Kidney tubule cell (primary cell): ENCODE measurements at places on chromosomes 13 and 19.

GRCh38 chr13:34278780-34279179 lies 460.8 kb downstream of the RFC3 start:
- DNase-seq = no peak

DNA sequence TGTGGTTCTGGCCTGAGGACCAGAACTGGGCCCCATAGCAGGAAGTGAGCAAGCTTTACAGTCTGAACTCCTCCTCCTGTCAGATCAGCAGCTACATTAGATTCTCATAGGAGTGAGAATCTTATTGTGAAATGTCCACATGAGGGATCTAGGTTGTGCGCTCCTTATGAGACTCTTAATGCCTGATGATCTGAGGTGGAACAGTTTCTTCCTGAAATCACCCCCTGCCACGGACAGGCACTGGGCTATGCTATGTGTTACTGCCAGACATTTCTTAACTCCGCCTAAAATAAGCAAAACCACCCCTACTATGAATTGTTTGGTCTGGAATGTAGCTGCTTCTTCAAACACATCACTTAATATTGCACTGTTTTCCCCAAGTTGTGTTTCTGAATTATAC lies 4.6 kb downstream of the FBXL3 start:
- DNase-seq = peak; percentile 25

DNA sequence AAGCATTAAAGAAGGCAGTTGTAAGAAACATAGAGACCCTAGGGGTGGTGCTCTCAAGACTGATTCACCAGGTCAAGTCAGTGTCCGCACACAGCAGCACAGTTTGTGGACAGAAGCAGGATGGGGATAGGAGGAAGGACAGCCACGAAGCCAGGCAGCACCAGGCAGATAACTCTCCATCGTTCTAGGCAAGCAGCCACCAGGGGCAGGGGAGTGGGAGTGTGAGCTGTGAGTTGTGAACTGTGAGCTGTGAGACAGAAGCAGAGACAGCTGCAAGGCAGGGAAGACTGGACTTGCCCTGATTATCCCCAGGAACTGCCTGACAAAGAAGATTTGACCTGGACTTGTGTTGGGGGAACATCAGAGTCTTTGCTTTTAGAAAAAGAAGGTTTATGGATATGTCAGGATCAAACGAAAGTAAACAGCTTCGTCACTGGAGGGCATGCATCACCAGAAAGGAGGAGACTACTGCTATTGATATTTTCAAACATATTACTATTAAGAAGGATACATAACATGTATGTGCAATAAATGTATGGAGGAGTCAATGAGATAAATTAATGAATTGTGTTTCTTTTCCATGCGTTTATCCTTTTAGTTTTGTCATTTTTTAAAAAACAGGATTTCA lies 286.1 kb downstream of the IRS2 start:
- no peak for DNase-seq

DNA sequence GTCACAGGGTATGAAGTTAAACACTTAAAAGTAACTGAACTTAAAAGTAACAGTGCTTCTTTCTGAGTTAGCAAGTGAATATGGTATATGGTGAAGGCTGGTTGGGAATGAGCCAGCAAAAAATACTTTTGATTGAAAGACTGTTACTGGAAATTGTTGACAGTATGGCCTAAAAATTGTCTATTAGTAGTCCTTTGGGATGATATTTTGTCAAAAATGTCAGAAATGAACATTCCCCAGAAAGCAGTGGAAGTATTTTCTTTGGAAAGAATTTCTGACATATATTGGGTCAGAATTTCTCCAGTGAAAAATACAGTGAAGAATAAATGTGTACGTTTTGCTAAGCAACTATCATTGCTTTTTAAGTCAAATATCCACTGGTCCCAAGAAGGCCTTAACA lies 860.5 kb downstream of the PCDH9 start:
- DNase-seq = no peak

- DNase-seq = no peak
Measured at GRCh38 chr13:66128692-66129269, 1101.4 kb downstream of the PCDH9 start.

DNA sequence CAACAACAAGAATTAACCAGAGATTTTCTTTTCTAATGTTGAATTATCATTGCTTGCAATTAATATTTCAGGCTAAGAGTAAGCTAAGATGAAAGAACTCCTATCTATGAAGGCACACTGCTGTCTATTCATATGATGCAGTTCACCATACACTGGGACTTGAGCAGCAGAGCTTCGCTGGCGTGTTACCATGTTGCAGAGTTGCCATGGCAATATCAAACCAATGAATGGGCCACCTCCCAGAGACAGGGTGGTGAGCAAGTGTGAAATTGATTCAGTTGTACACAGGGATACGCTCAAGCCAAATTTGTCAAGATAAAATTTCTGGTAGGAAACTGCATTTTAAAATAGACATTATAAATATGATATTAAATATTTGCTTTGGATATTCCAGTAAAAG lies 69.3 kb upstream of the MYO16 start:
- no peak for DNase-seq

DNA sequence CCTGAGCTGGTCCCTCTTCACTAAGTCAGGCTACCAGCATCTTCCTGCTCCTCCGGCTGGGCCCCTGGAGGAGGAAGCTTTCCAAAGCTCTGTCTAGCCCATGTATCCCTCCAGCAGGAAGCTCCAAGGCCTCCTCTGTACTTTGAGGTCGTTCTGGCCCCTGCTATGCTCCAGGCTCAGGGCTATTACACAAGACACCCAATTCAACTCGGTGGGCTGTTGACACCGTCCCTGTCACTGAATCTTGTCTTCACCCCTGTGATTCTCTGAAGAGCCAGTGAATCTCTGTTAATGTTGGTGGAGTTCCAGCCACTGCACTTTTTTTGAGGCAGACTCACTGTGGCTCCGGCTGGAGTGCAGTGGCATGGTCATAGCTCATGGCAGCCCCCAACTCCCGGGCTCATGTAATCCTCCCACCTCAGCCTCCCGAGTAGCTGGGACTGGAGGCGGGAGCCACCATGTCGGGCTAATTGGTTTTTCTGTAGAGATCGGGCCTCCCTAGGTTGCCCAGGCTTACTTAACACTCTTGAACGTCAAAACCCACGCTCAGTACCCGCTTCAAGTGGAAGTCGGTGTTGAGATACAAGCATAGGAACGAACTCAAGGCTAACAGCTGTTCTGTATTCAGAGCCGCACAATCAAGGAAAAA lies 512 bp upstream of the REX1BD start:
- DNase-seq = no peak

DNA sequence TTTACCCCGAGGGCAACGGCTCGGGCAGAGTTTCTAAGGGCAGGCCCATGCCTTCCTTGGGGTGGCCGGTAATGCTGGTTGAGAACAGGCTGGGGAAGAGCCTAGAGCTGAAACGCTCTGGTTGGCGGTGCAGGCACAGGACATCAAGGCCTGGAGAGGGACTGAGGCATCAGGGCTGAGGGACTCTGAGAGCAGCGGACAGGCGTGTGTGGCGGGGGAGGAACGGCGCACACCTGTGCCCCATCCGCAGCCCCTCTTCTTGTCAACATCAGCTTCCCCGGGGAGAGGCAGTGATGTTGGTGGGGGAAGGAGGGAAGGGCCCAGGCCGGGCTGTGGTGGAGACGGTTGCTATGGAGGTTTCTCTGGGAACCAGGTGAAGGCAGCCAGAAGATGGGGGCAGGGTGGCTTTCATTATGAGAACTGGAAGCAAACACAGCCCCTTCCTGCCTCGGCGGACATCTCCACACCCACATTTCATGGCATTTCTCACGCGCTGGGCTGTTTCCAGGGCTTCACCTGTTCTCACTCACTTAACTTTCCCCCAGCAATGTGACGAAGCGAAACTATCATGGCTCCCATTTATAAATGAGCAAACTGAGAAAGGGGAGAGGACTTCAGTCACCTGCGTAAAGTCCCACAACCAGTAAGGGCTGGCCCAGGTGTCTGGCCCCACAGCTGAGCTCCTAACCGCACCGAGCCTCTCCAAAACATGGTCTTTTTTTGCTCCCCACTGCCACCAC lies 8.2 kb upstream of the ATF5 start:
- no peak for DNase-seq

- no peak for DNase-seq
Measured at GRCh38 chr13:35871561-35871960, 259.6 kb downstream of the DCLK1 start.

GRCh38 chr13:90187478-90188350 lies 1159.8 kb upstream of the MIR17HG start:
- DNase-seq = no peak

GRCh38 chr13:35789335-35790165 lies 313.1 kb upstream of the MAB21L1 start:
- peak; percentile 50 for DNase-seq

DNA sequence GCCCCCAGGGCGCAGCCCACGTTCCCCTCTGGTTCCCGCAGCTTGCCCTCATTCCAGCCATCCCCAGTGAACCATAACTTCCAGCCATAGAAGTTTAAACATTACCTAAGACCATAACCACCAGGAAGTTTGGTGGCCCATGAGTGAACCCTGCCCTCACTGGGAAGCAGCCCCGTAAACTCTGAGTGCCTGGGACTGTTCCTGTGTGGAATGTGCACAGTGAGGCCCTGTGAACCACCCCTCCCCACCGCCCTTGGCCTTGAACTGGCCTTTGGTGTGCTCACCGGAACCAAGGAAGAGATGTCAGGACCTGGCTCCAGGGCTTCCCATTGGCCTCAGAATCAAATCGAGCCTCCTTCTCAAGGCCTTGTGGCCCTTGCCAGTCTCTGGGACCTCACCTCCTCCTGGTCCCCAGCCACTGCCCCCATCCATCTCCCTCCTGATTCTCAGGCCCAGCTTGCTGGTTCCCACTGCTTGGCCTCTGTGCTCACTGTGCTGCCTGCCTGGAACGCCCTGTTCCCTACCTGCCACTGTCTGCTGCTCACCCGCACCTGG lies 46.5 kb downstream of the DNM2 start:
- peak; percentile 99 for DNase-seq

DNA sequence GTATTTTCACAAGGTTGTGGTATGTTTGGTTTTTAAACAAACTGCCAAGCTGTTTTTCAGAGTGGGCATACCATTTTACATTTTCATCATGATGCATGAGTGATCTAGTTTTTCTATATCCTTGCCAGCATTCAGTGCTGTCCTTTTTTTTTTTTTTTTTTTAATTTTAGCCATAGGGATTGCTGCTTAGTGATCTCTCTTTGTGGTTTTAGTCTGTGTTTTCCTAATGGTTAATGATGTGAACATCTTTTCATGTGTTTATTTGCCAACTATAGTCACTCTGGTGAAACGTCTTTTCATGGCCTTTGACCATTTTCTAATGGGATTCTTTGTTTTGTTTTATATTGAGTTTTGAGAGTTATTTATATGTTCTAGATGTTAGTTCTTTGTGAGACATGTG lies 59.7 kb downstream of the SHISA2 start:
- peak; percentile 58 for DNase-seq

GRCh38 chr19:48821633-48822032 lies 10.8 kb upstream of the BCAT2 start:
- DNase-seq = no peak

DNA sequence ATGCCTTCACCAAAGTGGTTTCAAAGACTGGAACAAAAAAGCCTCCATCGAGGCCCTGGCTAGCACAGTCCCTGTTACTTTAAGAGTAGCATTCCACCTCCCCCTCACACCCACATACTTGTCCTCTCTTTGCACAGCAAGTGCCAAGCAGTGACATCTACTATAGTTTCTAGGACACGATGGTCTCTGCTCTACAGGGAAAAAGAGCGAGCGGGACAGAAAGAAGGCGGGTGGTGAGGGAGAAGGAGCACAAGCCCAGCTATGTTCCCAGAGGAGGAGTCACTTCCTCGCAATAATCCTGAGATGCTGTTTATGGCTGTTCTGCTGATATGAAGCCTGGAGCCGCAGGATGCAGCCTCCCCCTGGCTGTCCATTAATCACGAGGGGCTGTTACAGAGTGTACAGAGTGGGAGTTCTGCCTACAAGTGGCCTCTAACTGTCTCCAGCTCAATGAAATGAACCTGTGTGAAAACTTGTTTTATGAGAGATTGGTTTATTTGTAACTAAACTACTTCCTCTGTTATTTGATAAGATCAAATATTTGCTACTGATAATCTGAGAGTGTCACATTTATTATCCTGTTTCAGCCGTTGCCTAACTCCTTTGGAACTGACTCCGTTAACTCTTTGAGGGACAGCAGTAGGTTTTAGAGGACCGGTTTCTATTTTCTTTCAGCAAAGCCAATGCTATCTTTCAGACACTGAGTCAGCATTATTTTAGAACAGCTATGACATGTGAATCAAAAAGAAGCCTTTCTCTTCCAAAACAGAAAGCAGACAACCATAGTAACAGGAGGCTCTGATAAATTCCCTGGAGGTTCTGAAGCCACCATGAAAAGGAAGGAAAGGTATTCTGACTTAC lies 208.0 kb downstream of the SPRY2 start:
- DNase-seq = peak; percentile 39

DNA sequence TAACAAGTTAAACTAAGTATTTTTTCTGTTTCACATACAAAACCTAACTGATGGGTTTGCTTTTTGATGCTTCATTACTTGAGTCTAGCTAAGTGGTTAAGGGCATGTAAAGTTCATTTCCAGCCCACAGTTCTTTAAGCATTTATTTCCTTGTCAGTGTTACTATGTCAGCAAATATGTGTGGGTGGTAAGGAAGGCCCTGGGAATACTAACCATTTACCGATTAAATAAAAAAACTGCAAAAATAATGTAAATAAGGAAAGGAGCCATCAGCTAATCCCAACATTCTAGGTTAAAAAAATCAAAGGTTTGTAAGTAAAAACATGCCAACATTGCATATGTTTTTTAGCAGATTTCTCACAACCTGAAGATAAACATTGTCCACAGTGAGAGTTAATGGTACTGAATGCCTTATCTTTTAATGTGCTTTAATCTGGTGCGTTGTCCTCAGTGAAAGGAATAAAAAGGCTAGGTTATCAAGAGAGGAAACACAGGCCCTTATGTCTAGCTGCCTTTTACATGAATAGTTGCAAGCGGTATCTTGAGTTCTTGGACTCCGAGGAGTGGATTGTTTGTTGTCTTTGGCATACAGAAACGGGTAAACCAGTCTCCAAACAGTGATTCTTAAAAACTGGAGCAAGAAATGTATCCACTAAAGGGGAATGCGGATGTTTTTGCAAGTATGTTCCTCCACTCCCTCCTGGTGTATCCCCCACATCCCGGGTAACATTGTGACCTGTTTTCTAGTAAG lies 949.6 kb upstream of the SLC10A2 start:
- DNase-seq = peak; percentile 72

DNA sequence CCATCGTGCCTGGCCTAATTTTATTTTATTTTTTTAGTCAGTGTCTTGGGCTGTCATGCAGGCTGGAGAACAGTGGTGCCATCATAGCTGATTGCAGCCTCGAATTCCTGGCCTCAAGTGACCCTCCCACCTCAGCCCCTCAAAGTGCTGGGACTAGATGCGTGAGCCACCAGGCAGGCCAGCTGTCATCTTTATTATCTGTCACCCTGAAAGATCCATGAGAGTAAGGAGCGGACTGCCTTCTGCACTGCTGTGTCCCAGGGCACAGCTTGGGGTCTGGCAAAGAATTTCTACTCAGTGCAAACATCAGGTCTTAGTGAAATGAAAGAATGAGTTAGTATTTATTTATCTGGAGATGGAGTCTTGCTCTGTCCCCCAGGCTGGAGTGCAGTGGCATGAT lies 9.5 kb upstream of the TLE5 start:
- DNase-seq = no peak
